ENCODE measurements at places on chromosomes 6 and 20.

- no peak for DNase-seq
These were observed 43.0 kb upstream of the HLA-E start for GRCh38 chr6:30446259-30446658.

- no peak for DNase-seq
These were observed 32.5 kb downstream of the ADGRF1 start for GRCh38 chr6:47009583-47009982.

DNA sequence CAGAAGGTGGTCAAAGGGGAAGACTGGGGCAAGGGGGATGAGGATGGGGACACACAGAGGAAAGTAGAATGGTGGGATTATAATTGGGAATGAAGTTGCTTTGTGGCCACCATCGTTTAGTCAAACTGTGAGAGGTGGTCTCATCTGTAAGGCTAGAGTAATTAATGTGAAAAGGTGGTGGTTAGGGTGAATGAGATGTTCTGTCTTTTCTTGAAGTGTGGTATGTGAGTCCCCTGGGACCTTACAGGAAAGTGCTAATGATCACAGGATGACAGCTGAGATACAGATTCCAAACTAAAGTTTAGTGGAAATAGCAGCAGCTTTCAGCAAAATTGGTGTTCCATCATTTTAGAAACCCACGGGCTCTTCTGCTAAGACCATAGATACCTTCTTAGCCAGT lies 10.7 kb downstream of the ZFAND3 start:
- no peak for DNase-seq

DNA sequence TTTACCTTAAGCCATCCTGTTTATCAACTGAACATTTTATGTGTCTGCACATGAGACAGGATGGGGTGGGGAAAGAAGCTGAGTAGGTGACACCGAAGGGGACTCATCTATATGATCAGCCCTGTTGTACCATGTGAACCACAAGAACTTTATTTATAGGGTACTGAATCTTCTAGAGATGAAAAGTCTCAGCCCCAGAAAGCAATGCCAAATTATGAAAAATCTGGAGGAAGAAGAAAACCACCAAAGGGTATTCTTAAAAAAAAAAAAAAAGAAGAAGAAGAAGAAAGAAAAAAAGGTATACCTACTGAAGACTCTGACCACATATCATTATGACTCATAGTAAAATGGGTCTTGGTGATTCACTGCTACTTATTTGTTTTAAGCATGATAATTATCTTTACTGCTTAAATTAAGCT lies 39.8 kb upstream of the HBS1L start:
- DNase-seq = no peak

DNA sequence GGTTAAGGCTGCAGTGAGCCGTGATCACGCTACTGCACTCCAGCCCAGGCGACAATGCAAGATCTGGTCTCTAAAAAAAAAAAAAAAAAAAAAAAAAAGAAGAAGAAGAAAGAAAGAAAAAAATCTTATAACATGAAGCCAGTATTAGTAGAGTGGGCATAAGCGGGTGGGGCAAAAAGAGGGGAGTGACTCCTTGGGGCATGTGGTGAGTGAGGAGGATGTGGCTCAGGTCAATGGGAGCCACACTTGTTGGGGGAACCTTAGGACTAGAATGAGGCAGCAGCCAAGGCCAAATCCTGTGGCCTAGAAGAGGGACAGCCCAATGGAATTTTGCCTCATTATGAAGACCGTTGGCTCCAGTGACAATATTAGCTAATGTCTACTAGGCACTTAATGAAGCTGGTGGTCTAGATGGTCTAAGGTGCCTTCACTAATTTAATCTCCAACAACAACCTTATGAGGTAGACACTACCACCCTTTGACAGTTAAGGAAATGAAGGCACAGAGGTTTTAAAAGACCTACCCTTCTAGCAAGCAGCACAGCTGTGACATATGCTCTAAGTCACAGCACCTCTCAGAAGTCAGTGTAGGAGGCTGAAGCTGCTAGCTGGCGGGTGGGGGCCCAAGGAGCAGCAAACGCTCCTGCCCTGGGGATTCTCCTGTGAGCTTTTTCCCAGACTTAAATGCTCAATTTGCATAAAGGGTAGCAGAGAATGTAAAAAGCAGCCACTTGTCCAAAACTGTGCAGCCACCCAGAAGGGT lies 23.6 kb upstream of the ARMC12 start:
- no peak for DNase-seq

- DNase-seq = no peak
These were observed 11.5 kb downstream of the RIOK1 start for GRCh38 chr6:7401075-7401474.

GRCh38 chr20:54254596-54254995 lies 46.7 kb downstream of the PFDN4 start:
- DNase-seq = no peak

GRCh38 chr6:54031169-54031568 lies 80.1 kb upstream of the MLIP start:
- no peak for DNase-seq

DNA sequence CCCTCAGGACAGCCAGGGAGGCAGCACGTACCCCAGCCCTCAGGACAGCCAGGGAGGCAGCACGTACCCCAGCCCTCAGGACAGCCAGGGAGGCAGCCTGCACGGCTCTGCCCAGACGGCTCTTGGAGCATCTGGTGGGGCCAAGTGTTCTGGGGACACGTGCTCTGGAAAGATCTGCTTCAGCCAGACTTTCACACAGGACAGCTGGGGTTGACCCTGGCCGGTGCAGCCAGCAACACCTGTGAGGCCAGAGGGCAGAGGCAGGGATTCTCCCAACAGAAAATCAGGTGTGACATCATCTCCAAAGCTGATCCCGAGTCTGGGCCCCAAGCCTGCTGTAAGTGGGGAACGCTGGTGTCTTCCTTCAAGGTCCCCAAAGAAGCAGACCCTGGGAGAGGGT lies 55.5 kb upstream of the SLCO4A1 start:
- DNase-seq = no peak

DNA sequence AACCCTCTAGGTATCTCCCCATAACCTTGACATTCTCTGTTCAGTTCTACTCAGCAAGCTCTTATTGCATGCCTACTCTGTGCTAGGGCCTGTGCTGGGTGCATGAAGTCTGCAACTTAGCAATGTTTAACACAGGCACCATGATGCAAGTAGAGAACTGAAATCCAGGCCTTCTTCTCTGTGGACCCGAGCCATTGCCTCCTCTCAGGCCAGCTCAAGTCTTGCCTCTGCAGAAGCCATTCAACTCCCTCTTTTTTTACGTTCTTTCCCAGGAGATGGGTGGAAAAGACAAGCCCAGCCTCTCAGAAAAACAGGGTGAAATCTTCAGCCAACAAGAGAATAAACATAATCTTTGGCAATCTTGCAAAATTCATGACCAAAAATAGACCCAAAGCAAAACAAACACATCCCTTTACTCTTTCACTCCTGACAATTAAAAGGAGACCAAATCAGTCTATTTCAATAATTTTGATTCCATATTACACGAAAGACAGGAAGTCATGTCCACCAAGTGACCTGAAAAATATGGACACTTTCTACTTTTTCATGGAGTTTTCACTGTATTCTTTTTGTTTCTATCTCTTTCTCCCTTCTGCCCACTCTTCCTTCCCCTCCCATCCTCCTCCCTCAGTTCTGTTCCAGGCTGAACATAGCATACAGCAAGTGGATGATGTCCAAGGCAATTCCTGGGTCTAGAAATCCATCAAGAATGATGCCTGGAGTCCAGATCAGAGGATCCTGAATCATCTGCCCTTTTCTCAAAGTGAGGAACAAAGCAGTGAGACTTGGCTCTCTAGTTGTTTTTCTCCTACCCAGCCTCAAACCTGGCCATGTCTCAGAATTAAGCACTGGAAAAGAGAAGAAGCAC lies 45.4 kb upstream of the MOCS1 start:
- DNase-seq = no peak

DNA sequence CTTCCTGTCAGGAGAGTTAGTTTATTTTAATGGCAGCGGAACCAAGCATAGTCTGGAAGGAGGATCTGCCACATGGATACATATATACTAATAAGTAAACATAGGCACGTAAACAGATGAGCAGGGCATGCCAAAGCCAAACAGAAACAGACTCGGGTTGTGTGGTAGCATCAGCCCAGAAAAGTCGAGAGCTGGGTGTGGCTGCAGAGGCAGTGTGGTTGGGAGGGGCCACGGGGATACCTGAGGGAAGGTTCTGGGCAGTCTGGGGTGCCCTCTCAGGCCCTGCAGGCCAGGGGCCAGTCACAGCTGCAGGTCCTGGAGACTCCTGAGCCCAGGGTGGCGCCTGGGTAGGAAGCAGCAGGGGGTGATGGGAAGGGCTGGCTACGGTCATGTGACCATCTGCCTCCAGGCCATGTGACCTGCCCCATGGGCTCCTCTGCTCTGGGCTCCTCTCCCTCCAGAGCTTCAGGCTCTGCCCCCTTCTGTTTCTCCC lies 42.8 kb upstream of the MRPS10 start:
- DNase-seq = no peak

GRCh38 chr6:52393780-52394179 lies 26.4 kb upstream of the EFHC1 start:
- no peak for DNase-seq

DNA sequence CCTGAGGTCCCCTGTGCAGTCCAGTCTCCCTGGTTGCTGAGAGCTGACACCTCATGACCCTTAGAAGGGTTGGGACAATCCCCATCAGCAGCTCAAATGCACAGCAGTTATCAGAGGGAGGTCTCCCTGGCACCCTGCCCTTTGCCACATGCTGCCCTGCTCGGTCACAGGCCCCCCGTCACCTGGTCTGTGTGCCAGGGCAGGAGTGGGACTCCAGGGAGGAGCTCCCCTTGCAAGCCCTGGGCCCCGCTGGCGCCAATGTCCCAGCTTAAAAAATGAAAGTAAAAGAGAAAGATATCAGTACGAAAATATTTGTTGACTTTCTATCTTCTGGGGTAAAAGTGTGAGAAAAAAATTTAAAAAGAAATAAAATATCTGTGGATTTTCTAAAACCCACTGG lies 68.1 kb upstream of the SLC22A16 start:
- no peak for DNase-seq

- DNase-seq = no peak
These were observed 527.1 kb downstream of the QKI start for GRCh38 chr6:163941624-163941976.

- no peak for DNase-seq
These were observed at the start of gene CCDC170 for GRCh38 chr6:151493804-151494234. TSS of gene CCDC170 (plus strand) at chr6:151494017. CDS start at chr6:151494129, 112 bp downstream.

DNA sequence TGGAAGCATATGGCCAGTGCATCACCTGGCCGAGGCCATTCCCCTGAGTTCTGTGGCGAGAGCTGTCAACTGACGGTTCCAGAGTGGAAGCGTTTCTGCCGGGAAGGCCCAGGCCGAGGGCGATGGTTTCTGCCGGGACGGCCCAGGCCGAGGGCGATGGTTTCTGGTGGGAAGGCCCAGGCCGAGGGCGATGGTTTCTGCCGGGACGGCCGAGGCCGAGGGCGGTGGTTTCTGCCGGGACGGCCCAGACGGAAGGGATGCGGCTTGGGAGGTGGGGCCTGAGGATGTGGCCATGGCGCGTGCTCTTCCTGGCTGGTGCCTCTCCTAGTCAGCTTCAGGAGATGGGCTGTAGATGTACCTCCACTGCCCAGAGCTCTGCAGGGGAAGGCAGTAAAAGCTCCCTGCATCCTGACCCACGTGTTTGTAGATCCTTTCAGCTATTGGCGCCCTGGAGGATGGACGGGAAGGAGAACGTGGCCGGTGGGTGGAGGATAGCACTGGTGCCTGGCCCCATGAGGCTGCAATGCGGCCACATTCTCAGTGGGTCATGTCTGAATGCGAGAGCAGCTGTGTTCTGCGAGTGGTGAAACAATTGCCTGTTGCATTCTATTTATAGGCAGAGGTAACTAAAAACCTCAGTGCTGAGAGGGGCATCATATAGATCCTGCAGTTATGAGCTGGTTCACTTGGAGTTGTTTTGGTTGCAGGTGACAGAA lies 12.8 kb downstream of the TPD52L2 start:
- DNase-seq = no peak

DNA sequence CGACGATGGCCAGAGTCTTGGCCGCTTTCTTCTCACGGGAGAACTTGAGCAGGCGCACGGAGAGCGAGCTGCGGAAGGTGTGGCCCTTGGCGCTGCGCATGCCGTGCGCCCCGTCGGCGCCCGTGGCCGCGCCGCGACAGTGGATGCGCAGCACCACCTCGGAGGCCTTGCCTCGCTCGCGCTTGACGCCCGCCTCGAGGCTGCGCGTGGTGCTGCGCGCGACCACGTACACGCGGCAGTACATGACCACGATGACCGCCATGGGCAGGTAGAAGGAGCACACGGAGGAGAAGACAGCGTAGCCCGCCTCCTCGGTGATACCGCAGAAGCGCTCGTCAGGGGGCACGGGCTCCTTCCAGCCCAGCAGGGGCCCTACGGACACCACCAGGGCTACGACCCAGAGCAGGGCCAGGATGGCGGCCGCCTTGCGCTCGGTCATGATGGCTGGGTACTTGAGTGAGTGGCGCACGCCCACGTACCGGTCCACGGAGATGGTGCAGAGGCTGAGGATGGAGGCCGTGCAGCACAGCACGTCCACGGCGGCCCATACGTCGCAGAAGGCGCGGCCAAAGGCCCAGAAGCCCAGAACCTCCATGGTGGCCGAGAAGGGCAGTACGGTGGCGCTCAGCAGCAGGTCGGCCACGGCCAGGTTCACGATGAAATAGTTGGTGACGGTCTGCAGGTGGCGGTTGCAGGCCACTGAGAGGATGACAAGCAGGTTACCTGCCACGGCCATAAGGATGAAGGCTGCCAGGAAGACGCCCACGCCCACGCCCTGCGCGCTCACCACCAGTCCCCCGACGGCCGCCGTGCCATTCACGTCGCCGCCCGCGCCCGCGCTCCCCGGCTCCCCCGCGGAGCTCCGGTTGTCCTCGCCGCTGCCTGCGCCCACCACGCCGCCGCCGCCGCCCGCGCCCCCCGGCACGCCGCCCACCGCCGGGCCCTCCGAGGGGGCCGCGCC lies 232.8 kb upstream of the RNF24 start:
- DNase-seq = no peak

GRCh38 chr6:37320646-37321045 lies 33.1 kb upstream of the RNF8 start:
- no peak for DNase-seq

- DNase-seq = no peak
These were observed 8.3 kb downstream of the GZF1 start for GRCh38 chr20:23370274-23370673.

DNA sequence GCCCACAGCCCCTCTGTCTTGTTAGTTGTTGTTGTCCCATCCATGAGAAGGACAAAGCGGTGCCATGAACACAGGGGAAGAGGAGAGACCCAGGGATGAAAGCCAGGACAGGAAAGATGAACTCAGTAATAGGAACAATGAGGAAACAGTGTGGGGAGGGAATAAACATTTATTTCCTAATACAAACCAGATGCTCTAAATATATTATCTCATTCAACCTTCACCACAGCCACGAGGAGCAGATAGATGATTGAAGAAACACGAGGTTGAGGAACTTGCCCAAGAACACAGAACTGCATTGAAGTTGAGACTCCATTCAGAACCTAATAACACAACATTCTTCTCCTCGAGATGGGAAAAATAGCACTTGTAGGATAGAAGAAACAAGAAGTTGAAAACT lies 53.0 kb upstream of the AIG1 start:
- no peak for DNase-seq

- DNase-seq = no peak
These were observed 108.5 kb upstream of the HIVEP1 start for GRCh38 chr6:11903645-11904044.

- peak; percentile 39 for DNase-seq
These were observed 12.8 kb upstream of the PDYN start for GRCh38 chr20:2006452-2007361.

GRCh38 chr6:143215771-143216170 lies 155.1 kb downstream of the AIG1 start:
- no peak for DNase-seq

Data from kidney capillary endothelial cell (primary cell).